HuH-7.5 (cell line): ENCODE measurements at places on chromosomes 3 and 15.

DNA sequence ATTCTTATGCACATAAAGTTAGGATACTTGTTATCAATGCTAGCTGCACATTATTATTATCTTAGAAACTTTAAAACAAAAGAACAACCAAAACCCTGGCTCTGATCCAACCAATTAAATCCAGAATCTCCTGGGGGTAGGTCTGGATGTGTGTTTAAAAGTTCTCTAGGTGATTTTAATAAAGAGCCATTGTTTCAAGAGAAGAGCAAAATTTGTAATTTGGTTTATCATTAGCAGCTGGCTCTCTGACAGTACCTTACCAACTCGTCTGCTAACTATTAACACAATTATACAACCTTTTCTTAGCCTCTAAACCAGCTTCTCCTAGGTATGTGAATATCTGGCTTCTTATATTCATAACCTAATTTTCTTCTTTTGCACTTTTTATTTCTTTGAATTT, 68.9 kb downstream of the IFT80 start:
- no peak for DNase-seq

DNA sequence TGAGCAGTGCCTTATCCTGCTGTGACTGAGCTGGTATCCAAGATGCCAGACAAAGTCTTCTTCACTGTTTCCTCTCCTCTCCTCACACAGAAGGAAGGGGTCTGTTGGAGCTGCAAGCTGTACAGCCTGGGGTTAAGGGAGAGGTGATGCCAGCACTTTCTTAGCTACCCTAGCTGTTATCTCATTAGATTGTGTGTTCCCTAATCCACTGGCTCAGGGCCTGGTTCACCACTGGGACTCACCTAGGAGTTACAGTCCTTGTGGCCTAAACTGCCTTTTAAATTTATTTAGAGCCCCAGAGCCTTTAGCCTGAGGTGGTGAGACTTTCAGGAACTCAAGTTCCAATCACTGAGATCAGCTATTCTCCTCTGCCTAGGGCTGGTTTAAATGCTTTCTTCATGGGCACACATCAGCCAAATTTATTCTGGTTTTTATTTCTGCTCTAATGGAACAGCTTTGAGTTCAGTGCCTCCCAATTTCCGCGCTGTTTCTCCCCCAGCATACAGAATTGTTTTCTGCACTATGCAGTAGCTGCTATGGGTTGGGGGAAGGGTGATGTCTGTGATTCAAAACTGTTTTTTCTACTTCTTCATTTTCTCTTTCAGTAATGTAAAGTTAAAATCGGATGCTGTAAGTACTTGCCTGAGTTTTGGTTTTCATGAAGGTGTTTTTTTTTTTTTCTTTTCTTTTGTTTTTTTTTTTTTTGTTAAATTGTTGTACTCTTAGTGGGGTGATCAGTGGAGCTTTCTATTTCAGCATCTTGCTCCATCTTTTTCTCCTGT, 198.8 kb downstream of the DOCK3 start:
- DNase-seq = no peak

- DNase-seq = no peak
Measured at GRCh38 chr15:50127255-50127777, 8.3 kb upstream of the ATP8B4 start.

- DNase-seq = no peak
Measured at GRCh38 chr3:135694142-135694541, 271.4 kb upstream of the PPP2R3A start.

DNA sequence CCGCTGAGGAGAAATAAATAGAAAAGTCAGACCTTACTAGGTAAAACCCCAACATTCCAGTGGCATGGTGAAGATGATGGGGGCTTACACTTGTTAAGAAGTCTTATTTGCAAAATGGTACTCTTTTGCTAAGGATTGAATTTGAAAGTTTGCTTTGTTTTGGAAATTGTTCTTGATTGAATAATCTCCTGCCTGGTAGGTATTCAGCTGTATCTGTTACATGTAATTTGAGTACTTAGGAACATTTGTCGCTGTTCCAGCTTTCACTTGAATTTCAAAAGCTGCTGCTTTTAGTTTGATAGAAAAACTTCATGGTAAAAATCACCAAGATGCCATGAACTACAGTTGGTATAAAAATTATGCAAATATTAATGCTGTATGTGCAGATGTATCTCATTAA, 44.6 kb downstream of the TFG start:
- DNase-seq = no peak
